Effector CD8-positive, alpha-beta T cell (primary cell): ENCODE measurements at places on chromosomes 7 and 10.

GRCh38 chr7:44461387-44461786 lies 29.1 kb downstream of the NUDCD3 start:
- no peak for DNase-seq

DNA sequence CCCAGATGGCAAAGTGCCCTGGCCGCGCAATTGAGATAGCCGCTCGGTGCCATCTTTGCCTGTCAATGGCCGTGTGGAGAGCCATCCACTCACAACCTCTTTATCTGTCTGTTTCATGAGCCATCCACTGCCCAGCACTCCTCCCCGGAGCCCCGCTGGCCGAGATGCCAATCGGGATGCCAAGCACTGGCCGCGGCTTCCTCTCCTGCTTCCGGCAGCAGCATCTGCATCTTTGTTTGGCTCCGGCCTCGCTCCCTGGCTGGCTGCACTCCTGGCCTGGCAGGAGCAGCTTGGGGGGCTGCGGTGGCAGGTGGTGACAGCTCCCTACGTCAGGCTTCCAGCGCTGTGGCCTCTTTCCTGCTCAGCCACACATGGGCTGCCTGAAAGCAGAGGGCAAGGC lies 231.7 kb downstream of the USP6NL start:
- DNase-seq, result no peak

GRCh38 chr7:44393238-44394111 lies 68.1 kb upstream of the CAMK2B start:
- no peak for DNase-seq

GRCh38 chr7:94410413-94411187 lies 15.9 kb downstream of the COL1A2 start:
- no peak for DNase-seq

GRCh38 chr10:59435707-59436106 lies 73.4 kb upstream of the FAM13C start:
- DNase-seq, result no peak

- DNase-seq, result no peak
Observed at GRCh38 chr7:143379611-143380259, 1.4 kb upstream of the ZYX start.

- DNase-seq, result no peak
Observed at GRCh38 chr7:135337977-135338550, 104.4 kb downstream of the STRA8 start.

- DNase-seq, result no peak
Observed at GRCh38 chr10:80770239-80770638, 232.5 kb downstream of the SH2D4B start.

DNA sequence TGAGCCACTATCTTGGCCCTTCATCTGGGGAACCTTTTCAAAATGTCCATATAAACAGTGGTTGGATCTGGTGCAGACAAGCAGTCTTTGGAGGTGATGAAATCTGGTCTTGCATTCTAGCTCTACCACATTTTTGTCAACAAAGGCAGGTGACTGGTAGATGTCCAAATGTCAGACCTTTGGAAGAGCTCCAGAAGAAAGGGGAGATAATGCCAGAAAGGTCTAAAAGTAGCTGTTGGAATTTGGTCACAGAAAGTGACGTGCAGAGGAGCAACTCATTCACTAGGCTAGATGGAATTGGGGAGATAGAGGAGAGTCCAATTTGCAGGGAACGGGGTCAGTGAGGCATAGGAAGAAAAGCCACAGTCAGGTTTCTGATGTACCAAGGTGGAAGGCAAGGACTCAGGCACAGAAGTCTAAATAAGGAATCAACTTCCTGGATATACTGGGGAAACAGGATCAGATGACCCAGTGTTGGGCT lies 36.4 kb upstream of the WAC start:
- DNase-seq, result no peak

- no peak for DNase-seq
Observed at GRCh38 chr7:50779427-50779826, 3.3 kb downstream of the GRB10 start.

DNA sequence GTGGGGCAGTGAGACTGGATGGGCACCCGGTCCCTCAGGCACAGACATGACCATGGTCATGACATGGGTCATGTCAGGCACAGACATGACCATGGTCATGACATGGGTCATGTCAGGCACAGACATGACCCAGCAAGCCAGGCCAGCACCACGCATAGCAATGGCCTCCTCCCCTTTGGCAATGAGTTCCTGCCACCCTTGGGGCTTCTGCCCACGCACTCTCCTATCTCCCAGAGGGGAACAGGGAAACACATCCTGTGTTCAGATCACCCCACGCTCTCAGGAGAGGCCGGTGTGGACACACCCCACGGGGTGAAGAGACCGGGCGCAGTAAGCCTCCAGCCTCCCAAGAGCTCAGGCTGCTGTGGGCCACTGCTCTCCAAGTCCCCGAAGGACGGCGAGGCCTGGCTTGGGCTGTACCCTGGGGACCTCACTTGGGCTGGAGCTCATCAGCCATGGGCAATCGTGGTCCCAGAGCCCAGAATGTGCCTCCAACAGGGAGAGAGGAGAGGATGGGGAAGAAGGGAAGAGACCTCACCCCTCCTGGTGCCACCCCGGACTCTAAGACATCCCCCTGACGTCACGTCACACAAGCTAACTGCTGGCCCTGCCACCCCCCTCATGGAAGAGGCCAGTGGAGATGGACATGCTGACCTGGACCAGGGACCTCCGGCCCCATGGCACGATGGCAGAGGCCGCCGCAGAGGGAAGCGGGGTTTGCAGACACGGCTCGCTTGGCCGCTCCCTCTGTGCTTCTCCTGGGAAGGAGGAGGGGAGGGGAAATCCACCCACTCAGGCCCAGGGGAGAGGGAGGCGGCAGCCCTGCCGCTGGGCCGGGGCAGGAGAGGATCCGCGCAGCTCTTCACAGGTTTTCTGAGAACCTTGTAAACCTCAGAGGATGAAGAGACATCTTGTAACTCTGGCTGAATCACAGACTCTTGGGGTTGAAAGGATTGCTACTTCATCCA lies 269.6 kb downstream of the ELFN1 start:
- DNase-seq, result no peak

DNA sequence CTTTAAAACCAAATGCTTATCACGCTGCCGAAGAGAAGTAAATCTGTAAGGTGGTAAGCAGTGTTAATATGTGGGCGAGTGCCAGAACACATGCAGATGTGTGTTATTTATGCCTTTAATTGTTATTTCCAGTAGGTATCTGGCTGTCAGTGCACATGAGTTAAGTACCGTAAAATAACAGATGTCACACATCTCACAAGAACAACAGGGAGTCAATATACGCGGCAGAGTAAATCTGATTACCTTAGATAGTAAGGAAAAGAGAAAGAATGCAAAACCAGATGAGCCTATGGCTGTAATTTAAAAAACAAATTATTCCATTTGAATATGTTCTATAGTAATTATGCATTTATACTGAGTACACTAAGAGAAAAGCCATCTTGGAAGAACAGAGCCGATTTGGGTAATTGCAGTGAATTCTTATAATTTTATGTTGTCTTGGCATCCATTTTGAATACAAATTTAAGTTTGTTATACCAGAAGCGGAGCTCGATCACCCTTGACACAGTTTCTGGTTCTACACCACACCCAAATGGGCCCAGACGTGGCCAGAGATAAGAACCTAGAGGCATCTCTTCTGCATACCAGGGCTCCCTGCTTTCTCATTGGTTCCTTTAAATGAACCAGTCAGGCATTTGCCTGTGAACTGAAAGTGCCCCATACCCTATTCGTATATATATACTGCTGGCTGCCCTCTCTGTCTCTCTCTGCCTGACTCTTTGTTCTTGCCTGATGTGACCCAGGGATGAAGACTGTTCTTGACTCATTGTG lies 34.8 kb downstream of the DNAJB9 start:
- DNase-seq, result no peak

- DNase-seq, result no peak
Observed at GRCh38 chr7:127881564-127881963, 149.7 kb downstream of the LRRC4 start.

DNA sequence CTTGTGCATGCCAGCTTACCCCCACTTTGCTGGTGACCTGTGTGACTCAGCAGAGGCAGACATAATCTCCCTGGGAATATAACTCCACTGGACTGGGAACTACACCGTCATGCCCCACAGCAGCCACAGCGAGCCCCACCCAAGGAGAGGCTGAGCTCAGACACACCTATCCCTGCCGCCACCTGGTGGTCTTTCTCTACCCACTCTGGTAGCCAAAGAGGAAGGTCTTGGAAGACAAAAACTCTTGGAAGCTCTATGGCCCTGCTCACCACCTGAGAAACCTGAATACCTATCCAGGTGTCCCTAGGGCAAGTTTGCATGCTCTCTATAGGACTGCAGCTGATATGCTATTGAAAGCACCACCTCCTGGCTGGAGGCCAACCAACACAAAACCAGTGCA lies 48.1 kb downstream of the MYO3A start:
- DNase-seq, result no peak

GRCh38 chr7:4800926-4801838 lies 25.8 kb downstream of the AP5Z1 start:
- no peak for DNase-seq

- DNase-seq, result no peak
Observed at GRCh38 chr10:103763374-103764202, 91.8 kb downstream of the SH3PXD2A start.

GRCh38 chr7:47552621-47553020 lies 29.3 kb downstream of the TNS3 start:
- DNase-seq, result no peak

GRCh38 chr10:73905256-73906020 lies 5.5 kb upstream of the PLAU start:
- no peak for DNase-seq

DNA sequence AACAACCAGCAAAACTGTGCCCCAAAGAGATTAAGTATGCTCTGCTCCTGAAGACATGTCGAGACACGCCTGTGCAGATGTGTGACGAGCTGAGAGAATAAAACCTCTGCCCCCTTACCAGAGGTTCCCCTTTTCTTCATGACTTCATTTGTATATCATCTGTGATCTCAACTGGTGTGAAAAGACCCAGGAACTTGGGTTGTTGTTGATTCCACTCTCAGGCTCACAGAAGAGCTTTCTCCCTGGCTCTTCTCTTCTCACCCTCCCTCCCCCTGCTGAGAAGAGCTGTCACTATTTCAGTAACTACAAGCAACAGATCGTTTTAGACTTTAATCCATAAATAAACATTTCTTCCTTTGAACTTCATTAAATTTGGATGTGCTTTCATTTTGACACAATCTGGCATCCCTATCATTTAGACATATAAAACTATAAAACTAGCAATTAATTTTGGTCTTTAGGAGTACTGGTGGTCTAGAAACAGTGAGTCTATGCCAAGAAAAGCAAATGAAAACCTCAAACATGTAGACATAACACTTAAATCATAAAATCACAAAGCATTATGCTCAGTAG lies 179.3 kb upstream of the FZD8 start:
- no peak for DNase-seq

DNA sequence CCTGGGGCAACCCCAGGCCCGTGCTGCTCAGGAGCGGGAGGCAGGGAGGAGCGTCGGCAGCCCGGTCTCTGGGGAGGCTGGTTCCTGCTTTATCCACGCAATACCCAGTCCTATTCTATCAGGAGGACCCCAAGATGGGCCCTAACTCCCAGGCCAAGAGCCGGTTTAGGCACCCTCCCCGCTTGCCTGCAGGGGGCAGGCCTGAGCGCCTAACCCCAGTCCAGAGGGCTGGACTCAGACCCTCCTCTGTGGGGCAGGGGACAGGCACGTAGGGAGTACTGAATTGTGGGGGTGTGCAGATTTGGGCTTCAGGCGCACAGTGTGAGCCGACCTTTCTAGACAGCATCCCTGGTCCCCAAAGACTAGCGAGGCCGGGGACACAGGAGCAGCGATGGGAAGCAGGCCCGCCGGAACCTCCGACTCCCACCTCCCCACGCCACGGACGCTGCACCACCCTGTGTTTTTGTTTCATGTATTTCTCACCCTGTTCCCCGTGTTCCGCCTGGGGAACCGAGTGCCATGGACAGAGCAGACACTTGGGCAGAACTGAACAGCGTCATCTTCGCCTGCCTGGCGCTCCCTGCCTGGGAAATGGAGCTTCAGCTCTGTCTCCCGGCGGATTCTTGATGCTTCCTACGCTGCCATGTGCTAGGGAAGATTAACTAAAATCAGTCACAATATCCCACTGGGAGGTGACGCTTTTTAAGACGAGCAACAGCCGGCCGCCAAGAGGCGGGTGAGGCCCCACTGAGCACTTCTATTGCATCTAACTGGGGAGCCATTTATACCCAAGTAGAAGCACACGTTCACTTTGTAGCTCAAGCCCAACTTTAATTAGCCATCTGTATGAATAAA lies 5.3 kb downstream of the NUDT1 start:
- DNase-seq, result no peak

DNA sequence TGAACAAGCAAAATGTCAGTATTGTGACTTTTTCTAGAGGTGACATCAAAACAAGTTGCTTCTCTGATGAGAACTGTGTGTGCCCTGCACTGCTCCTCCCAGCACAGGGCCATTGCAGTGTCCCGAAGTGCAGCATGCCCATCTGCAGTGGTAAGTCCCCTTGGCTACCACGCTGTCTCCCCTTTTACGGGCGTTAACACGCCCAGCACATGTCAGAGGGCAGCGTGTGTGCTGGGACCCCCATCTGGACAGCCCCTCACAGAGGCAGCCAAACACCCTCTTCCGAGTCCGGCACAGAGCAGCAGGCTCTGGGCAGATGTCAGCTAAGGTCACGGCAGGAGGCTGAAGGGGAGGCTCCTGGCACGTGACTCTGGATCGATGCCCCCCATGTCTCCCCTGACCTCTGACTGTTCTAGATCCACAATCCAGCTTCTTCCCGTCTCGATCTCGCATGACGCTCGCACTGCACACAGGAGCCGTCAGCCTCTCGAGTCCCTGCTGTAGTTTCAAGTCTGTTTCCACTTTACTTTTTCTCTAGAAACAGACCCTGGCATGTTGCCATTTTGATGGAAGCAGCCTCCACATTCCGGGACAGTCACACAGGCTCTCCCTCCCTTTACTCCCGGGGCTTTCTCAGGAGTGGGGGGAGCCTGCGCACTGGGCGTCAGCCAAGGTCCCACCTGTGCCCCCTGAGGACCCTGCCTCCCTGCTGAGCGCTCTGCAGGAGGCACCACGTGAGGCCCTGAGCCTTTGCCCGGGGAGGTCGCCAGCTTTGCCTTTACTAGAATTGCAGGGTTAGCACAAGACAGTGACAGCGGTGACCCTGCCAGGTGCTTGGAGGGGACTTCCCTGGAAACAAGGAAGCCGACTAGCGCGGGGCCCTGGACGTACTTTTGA lies 133.8 kb downstream of the TCERG1L start:
- no peak for DNase-seq

DNA sequence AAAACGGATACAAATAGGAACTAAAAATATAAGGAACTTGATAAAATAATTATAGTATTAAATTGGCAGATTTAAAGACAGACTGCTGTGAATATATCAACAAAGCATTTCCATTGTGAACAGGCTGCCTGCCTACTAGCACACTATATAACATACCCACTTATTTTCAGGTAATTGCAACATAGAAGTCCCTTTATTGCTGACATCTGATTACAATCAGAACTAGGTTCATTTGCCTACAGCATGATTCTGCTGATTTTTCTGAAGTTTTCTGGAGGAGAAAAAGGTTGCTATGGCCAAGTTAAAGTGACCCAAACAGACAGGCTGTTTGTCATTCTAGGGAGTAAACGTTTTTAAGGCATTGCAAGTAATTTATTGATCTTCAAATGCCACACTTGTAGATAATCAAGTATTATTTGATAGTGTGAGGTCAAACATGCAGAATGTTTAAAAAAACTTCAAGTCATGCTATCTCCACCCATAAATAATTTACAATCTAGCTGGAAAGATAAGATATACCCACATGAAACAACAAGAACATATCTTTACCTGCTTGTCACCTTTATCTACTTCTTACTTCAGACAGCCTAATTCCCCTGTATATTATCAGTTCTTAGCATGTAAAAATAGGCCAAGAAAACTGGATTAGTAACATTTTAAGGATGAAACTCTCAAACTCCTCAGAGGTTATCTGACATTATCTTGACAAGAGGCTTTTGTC lies 40.5 kb downstream of the MTPN start:
- no peak for DNase-seq

GRCh38 chr7:146096994-146097393 lies 19.6 kb upstream of the CNTNAP2 start:
- no peak for DNase-seq
